Hypothalamus (tissue), 51 donors: ENCODE measurements at places on chromosomes 3 and 15.

- no peak for DNase-seq
These were observed 65.1 kb downstream of the HCN4 start for GRCh38 chr15:73303636-73304035.

GRCh38 chr3:7000501-7000900 is 139.6 kb downstream of the GRM7 start:
- DNase-seq = no peak

GRCh38 chr15:92681141-92681631 is 25.6 kb upstream of the FAM174B start:
- DNase-seq = no peak

GRCh38 chr15:58165661-58166060 is 27.5 kb downstream of the AQP9 start:
- no peak for DNase-seq

DNA sequence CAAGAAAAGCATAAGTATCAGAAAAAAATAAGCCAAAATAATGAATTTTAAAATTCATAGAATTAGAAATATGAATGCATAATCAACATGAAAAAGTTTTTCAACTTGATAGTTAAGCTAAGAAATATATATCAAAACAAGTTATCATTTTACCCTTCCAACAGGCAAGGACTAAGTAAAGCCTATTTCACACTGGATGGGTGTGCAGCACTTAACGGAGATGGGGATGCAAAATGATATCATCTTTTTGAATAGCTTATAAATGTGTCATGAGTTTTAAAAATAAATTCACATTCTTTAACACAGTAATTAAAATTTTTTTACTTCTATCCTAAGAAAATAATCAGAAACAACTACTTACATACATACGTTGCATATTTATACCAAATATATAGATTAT is 20.9 kb downstream of the PIK3R4 start:
- no peak for DNase-seq

- no peak for DNase-seq
These were observed 67.8 kb downstream of the AAGAB start for GRCh38 chr15:67186688-67187087.

- DNase-seq = no peak
These were observed 71.6 kb upstream of the ZNF280D start for GRCh38 chr15:56804938-56805337.

GRCh38 chr3:100072326-100073048 is 41.8 kb downstream of the FILIP1L start:
- no peak for DNase-seq

DNA sequence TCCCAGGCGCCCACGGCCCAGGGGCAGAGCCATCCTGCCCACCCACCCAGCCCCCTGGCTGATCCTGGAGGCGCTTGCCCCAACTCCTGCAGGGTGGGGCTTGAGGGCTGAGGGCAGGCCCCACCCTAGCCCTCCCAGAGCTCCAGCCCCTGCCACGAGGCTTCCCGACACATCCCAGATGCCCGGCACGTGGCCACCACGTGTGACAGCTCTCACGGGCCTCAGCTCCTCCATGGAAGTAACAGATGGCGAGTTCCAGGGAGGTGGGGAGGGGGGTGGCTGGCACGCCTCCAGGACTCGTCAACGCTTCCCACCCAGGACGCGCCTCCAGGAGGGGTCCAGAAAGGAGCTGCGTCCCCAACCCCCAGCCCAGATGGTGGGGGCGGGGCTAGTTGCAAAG is 29.1 kb downstream of the PLXND1 start:
- no peak for DNase-seq

DNA sequence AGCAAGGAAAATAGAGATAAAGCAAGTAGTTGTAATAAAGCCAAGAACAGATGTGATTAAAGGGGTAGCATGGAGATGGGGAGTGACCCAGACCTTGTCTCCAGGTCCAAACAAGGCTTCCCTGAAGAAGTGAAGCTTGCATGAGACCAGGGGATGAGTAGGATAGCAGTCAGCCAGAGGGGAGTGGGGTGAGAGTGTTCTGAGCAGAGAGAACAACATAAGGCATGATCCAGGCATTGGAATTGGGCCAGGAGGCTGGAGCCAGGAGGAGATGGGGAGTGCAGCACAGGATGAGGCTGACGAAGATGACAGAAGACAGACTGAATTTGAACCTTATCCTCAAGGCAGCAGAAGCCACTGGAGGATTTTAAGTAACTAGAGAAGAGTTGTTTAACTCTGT is 7.2 kb downstream of the TMOD2 start:
- DNase-seq = peak; percentile 34

- no peak for DNase-seq
These were observed 28.8 kb upstream of the HDAC11 start for GRCh38 chr3:13451301-13451673.

DNA sequence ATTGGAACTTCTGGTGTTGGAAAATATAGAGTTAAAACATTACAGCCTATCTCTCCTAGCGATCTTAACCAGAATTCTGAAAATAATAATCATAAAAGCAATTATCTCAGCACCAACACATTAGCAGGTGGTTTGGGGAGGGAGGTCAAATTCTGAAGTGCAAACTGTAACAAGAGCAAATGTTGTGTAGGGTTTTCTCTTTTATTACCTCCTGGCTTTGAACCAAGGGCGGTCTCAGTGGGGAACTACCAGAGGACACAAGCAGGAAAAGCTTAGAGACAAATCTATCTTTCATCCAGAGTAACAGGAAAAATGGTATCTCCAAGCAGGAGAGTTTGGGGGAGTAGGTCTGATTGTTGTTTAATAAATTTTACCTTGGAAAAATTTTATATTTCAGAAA is 5.5 kb upstream of the ARRDC4 start:
- no peak for DNase-seq

- DNase-seq = peak; percentile 40
These were observed 154.1 kb upstream of the GOLIM4 start for GRCh38 chr3:168249550-168250414.

- no peak for DNase-seq
These were observed 87.6 kb downstream of the FOXP1 start for GRCh38 chr3:71495708-71496472.

DNA sequence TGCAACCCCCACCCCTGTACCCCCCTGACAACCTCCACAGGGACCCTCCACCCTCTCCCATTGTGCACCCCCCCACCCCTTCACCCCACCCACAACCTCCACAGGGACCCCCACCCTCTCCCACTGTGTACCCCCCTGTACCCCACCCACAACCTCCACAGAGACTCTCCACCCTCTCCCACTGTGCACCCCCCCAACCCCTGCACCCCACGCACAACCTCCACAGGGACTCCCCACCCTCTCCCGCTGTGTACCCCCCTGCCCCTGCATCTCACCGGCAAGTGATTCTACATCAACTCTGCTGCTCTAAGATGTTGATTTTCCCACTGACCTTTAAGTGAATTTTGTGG is 51.5 kb upstream of the RPL32 start:
- DNase-seq = no peak

GRCh38 chr3:42276141-42277132 is 10.5 kb upstream of the CCK start:
- DNase-seq = no peak

GRCh38 chr3:89923921-89924610 is 816.6 kb downstream of the EPHA3 start:
- no peak for DNase-seq

DNA sequence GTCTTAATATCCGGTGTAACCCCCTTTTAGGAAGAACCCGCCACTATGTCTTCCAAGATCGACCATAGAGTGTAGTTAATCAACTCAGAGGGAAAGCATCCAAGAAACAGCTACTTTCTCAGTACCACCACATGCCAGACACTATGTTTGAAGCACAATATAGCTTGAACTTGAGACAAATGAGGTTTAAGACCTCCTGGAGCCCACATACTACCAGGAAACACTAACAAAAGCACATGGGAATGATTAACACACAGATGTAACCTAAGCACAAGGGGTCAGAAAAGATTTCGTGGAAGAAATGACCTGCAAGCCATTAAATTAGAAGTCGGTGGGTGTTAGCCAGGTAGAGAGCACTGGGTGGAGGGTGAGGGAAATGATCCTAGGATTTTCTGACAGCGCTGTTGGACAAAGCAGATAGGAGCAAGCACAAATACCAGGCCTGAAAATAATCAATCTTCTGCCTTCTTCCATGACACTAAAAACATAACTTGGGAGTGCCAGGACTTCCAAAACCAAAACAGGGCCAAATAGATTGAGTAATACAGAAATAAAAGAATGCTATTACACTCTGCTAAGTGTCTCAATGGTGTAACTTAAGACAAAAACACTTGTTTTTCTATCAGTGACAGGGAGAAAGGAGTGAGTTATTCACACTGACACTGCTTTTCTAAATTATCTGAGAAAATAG is 213.7 kb downstream of the FOXP1 start:
- DNase-seq = no peak

GRCh38 chr3:107589454-107589853 is 66.7 kb downstream of the BBX start:
- no peak for DNase-seq

DNA sequence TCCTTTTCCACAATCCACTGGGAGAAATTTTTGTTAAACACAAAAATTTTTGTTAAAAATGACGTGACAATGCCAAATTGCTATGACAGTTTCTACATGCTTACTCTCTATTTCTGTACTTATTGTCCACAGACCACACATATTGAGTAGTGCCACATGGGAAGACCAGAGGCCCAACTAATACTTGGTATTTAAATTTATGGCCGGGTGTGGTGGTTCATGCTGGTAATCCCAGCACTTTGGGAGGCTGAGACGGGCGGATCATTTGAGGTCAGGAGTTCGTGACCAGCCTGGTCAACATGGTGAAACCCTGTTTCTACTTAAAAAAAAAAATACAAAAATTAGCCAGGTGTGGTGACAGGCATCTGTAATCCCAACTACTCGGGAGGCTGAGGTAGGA is 20.3 kb downstream of the ZBTB11 start:
- no peak for DNase-seq

DNA sequence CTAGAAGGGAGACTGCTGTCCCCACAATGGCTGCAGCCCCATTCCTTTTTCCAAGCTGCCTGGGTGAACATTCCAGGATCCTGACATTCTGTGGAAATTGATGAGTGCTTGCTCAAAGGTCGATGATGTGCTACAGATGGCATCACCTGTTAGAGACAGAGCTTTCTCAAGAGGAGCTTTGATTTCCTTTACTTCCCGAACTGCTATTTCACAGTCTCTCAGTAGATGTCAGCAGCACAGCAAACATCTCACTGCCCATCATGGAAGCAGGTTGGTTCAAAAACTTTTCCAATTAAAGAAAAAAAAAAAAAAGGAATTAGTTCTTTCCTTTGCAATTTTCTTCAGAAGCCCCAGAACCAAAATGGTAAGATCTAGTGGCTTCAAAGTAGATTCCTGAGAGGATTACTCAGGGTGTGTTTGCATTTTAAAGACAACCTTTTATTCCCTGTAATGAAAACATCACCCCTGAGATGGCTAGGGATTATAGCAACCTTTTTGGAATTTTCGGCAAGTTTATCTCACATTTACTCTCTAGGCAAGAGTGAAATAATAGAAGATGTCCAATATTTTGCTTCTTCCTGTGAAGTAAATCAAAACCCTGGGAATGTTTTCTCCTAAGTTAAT is 44.8 kb downstream of the POLR2M start:
- DNase-seq = no peak

DNA sequence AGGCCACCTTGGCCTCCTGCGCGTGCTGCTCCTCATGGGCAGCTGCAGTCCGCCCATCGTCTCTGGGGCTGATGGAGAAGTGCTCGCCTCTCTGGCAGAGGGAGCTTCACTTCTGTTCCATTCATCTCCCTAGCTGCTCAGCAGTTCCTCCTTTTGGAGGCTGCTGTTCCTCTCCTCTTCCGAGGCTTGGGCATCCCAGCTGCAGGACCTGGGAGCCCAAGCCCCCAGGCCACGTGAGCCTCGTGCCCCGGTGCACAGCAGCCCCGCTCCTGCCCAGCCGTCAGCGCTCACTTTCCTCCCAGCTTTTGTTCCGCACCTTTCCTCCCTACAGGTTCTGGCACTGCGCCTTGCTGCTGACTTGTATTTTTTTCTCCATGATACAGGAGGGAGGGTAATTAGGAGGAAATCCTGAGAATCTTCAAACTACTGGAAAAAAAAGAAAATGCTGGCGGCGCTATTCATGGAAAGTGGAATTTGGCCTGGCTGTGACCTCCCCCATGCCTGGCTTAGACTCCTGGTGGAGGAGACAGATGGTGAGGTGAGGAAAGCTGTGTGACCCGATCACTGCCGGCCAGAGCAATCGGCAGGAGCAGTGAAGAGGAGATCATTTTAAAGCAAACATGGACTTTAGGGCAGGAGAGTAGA is 210.1 kb downstream of the CHST2 start:
- DNase-seq = no peak

- no peak for DNase-seq
These were observed 57.4 kb upstream of the NMNAT3 start for GRCh38 chr3:139735191-139735590.

GRCh38 chr15:90934256-90934948 is 683 bp upstream of the UNC45A start:
- peak; percentile 62 for DNase-seq

GRCh38 chr3:16788440-16789056 is 96.2 kb upstream of the PLCL2 start:
- DNase-seq = no peak

- no peak for DNase-seq
These were observed 113.8 kb downstream of the FRMD5 start for GRCh38 chr15:44081026-44082013.

DNA sequence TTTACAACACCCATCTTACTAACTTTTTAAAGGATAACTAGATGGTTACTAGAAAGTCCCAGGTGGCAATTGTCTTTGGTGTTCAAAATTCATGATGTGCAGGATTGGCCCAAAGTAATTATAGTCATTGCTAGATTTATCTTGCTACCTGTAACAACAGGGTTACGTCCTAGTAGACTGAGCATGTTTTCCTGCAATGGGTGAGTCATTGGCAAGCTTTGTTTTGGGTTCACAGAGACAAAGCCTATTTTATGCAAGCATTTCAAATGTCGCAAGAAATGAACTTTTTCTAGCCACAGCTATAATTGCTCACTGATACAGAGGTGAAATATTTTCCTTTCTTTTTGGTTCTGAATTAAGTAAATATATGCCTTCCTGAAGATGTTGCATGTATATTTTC is 267.6 kb downstream of the AGBL1 start:
- no peak for DNase-seq

DNA sequence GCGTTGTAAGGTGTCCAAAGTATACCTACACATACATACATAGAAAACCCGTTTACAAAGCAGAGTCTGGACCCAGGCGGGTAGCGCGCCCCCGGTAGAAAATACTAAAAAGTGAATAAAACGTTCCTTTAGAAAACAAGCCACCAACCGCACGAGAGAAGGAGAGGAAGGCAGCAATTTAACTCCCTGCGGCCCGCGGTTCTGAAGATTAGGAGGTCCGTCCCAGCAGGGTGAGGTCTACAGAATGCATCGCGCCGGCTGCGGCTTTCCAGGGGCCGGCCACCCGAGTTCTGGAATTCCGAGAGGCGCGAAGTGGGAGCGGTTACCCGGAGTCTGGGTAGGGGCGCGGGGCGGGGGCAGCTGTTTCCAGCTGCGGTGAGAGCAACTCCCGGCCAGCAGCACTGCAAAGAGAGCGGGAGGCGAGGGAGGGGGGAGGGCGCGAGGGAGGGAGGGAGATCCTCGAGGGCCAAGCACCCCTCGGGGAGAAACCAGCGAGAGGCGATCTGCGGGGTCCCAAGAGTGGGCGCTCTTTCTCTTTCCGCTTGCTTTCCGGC is 318.6 kb downstream of the FGF12 start:
- no peak for DNase-seq
